ENCODE measurements at places on chromosomes 3 and 15. TPM values are rescaled to one million over a fixed set of nuclear protein-coding genes. Genes with fewer than 3 reads are reported as not detected.
A peak's percentile ranks its signal among the peaks of the same experiment; 100 is the strongest.

The DUOXA1 gene
- total RNA-seq, result 0.30 TPM

The ADAMTS7 gene
- total RNA-seq, result 24.2 TPM

The LRRC2 gene
- total RNA-seq, result 114 TPM

The CHRM5 gene
- not detected for total RNA-seq

The CD96 gene
- total RNA-seq, result 0.33 TPM

GRCh38 chr15:95603802-95604201 is 726.7 kb upstream of the NR2F2 start:
- DNase-seq, result no peak

DNA sequence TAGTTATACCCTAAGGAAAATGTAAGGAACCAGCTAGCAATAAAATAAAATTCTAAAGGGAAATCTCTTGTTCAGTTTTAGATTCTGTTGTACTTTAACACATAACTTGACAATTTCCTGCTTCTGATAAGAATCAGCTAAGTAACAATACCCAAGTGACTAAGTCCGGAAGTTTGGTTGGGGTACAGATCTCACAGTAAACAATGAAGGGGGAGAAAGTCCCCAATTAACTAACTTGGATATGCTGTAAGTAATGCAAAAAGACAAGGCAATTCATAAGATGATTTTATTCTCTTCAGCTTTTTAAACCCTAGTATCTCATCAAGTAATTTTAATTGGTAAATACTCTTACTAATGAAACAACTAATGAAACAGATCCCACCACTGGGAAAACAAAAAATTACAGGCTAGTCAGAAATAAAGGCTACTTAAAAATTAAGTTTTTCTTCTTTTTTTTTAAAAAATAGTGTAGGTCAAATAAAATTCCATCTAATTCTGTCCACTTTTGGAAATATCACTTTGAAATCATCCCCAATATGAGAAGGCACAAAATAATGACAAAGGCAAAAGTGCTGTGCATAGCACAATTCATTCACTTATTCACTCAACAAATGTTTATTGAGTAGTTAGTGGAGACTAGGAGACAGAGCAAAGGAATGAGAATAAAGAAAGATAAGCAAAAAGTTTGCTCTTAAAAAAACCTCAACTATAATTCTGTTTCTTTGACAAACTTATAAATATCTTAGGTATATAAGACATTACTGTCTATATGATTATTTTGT is 37.8 kb upstream of the IL20RB start:
- no peak for DNase-seq

- no peak for DNase-seq
Observed at GRCh38 chr3:167032267-167032876, 347.7 kb downstream of the ZBBX start.

DNA sequence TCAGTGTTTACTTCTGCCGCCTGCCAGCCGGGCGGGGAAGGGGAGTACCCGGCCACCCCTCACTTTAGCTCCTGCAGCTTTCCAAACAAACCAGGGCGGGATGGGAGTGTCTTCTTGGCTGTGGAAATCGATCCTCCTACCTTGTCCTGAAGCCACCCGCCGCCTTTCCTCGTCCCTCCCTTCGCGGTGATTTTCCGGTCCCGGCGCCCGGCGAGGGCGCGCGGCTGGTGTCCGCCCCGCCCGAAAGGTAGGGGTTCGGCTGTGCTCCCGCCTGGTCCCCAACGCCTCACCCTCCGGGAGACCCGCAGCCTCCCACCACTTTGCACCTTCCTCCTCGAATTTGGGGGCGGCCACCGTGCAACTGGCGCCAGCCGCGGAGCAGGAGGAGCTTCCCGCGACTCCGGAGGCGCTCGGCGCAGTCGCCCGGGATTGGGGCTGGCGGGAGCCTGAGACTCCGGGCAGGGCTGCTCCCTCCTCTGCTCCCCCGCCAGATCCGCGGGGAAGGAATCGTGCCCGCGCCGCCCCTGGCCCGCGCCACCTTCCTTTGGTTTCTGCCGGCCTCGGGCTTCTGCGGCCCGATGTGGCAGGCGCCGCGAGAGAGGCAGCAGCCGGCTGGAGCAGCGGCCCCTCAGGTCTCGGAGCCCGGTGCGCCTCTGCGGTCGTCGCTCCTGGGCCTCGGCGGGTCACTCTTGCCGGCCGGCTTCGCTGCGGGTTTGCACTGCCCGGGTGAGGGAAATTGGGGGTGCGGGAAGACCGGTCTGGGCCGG is 30.7 kb upstream of the ST3GAL6 start:
- DNase-seq, result peak; percentile 61

DNA sequence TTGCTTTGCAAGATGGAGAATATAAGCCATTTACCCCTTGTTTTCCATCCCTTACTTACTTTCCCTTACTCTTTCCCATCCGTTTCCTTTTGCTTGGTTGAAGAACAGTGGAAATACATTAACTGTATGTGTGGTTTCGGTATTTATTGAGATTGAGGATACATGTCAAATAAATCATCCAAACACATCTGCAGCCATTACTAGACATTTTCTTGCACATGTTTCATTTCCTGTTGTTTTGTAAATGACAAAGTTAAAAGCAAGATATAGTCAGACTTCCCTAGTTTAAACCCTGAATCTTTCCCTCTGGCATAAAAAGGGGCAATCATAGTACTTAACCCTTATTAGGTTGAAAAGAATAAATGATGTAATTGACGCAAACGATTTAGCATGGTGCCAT is 82.1 kb upstream of the BCHE start:
- DNase-seq, result no peak

DNA sequence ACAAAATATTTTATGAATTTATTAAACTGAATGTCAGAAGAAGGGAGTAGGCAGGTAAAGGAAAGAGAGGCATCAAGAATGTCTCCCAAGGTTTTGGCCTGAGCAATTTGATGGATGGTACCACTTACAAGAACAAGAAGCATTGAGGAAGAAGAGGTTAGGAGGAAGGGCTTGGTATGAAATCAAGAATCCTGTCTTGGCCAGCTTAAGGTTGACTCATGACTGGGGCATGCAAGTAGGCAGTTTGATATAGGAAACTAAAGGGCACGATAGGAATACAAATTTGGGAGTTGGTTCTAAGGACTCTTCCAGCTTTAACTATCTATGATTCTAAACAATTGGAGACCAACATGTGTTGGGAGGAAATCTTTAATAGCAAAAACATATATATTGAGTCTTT is 79.1 kb downstream of the NTRK3 start:
- no peak for DNase-seq

- DNase-seq, result peak; percentile 72
Observed at GRCh38 chr15:78077053-78077870, at the start of gene TBC1D2B. Gene TBC1D2B, minus strand, starts transcription at chr15:78077711. Its CDS starts 59 bp downstream, at chr15:78077652.

GRCh38 chr15:99554880-99555488 is 10.8 kb upstream of the MEF2A start:
- no peak for DNase-seq

Measured in left ventricle myocardium inferior (tissue), 1 donor.